ENCODE measurements at places on chromosomes 6 and 20.
A peak's percentile ranks its signal among the peaks of the same experiment; 100 is the strongest.

- peak; percentile 52 for DNase-seq
Measured at GRCh38 chr20:19807946-19808330, 49.9 kb downstream of the RIN2 start.

DNA sequence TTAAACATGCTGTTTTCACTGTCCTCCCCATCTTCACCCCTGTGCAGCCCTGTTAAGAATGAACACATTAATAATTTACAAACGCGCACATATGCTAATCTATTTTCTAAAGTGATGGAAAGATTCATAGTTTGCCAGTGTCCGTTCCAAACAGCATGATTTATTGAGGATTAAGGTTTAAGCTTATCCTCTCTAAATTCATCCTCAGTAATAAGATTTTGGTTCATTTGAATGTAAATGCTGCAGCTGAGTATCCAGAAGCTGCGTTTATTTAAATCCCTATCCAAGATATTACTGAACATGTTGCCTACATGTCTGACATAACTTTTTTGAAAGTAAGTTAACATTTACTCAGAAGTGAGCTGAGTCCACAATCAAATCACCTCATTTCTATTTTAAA, 42.8 kb upstream of the FAM135A start:
- no peak for DNase-seq

DNA sequence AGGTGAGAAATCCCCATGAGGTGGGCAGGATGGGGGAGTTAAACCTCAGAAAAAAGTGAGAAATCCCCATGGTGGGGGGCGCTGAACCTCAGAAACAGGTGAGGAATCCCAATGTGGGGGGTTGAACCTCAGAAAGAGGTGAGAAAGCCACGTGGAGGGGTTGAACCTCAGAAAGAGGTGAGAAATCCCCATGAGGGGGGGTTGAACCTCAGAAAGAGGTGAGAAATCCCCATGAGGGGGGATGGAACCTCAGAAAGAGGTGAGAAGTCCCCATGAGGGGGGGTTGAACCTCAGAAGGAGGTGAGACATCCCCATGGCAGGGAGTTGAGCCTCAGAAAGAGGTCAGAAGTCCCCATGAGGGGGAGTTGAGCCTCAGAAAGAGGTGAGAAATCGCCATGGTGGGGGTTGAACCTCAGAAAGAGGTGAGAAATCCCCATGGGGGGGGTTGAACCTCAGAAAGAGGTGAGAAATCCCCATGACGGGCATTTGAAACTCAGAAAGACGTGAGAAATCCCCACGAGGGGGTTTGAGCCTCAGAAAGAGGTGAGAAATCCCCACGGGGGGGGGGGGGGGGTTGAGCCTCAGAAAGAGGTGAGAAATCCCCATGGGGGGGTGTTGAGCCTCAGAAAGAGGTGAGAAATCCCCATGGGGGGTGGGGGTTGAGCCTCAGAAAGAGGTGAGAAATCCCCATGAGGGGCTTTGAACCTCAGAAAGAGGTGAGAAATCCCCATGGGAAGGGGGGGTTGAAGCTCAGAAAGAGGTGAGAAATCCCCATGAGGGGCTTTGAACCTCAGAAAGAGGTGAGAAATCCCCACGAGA, 14.3 kb upstream of the GOPC start:
- no peak for DNase-seq

DNA sequence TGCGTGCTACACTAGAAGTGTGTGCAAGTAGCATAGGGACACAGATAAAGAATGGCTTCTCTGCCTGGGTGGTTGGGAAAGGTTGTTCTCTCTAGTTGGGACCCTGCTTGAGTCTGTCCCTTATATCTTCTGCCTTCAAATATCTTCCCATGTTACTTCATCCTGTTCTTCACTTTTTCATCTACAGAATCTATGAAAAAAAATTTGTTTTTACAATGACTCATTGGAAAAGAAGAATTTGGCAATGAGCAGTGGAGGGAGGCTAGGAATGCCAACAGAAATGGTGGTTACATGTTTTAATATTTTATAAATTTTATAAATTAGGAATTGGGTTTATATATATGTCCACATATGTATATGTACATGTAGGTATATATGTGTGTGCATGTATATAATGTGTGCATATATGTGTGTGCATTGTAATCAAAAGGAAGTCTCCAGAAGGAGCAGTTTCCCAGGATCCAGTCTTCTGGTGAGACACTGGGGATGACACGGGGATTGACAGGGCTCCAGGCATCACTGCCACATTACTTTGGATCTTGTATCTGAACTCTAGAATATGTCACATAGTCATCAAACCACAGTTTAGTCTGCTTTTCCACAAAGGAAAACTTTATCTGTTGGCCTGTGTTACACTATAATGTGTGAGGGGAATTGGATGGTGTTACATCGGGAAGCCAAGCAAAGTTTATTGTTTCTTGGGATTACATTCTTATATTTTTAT, 75.3 kb upstream of the RIPOR2 start:
- peak; percentile 67 for DNase-seq

GRCh38 chr6:150230164-150230561, 87.3 kb downstream of the PPP1R14C start:
- no peak for DNase-seq

Measured in IMR-90 (cell line).